NCI-H146 (cell line): ENCODE measurements at places on chromosomes 11 and 22.

DNA sequence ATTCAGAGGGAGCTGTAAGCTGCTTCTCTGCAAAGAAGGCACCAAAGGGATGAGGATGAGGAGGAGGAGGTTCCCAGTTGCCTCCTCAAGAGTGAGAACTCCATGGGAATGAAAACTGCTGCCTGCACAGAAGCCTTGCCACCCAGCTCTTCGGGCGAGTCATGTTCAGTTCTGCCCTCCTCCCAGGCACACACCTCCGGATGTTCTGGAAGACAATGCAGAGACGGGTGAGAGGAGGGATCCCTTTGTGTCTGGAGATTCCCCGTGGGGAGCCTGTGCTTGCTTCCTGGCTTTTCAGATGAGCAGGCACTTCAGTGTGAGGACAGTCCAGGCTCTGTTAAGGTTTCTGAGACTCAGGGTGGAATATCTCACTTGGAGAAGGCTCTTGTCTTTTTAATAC, 295.6 kb downstream of the DDX10 start:
- DNase-seq: peak; percentile 67

DNA sequence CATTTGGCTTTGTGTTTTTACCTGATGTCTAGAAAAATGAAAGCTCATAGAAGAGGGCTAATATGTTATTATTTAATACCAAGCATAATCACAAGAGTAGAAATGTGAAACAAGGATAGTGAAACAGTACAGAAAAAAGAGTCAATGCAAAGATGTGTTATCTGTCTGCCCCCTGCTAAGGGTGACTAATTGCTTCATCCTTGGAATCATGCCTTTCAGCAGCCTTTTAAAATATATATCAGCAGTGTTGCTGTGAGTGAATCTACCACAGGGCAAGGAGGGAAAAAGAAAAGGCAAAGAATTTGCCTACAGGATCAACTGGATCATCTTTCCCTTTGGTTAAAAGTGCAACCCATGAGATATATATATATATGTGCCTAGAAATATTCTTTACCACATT, 867.2 kb upstream of the RAG2 start:
- DNase-seq: no peak

DNA sequence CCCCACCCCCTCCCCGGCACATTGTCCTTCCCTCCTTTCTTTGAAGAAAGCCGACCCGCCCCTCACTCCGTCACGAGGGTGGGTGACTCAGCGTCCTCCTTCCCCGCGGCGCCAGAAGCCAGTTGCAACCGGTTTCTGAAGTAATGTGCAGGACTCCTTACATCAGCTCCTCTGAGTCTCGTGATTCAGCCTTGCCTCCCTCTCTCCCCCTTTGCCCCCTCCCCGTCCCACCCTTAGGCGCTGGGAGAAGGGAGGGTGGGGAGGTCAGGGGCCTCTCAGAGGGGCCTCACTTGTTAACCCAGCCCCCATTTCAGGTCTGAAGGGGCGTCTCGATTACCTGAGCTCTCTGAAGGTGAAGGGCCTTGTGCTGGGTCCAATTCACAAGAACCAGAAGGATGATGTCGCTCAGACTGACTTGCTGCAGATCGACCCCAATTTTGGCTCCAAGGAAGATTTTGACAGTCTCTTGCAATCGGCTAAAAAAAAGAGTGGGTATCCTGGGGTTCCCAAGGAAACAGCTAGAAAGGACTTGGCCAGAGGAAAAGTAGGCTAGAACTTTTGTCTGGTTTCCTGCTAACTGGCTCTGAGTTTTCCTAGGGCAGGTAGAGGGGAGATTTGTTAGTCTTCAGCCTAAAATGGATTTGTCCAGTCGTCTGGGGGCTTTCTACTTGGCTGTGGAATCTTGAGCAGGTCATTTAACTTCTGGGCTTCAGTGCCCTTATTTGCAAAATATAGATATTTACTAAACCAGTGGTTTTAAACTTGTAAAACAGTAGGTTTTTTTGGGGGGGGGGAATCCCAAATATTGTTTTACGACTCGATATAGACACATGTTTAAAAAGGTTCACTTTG, 1.1 kb downstream of the SLC3A2 start:
- peak; percentile 89 for DNase-seq

- DNase-seq: no peak
Observed at GRCh38 chr11:88814076-88814475, 251.7 kb downstream of the GRM5 start.

DNA sequence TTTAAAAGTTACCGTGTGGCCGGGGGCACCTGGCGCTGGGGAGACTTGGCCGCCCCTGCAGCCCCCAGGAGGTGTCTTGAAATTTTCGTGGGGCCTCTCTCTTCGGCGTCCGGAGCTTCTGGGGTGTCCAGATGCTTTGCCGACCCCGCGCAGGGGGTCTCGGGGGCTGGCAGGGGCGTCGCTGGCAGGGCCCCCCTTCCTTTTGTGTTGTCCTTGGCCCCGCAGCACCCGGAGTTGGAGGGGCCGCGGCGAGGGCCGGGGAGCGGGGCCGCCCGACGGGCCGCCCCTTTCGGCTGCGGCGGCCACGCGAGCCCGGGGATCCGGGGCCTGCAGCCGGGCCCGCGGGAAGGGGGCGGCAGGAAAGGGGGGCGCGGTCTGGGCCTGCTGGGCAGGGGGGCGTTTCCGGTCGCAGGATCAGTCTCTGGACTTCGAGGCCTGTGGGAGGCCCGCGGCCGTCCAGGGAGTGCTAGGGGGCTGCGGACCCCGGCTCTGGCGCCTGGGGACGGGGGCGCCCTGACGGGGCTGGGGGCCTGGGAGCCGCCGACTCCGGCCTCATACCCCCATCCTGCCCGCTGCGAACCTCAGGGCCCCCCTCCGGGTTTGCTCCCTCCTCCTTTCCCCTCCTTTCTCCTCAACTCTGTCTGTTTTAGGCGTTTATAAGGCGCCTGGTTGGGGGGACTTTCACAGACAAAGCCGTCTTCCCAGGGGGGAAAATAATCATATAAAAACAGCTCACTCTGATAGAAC, 869 bp downstream of the ZC3H7B start:
- DNase-seq: peak; percentile 21

DNA sequence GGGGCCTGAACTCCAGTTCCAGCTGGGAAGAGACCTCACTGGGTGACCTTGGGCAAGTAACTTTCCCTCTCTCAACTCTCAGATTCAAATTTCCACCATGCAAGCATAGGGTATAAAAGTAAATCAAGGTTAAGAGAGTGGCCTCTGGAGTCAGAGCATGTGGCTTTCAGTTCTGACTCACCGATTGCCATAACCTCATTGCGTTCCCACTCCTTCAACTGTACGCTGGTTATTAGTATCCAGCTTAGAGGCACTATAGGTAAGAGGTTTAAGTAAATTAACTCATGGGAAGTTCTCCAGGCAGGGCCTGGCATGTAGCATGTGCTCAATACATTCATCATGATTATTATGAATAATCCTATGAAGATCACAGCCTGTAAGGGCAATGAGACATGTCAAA, 88.3 kb downstream of the FBXO7 start:
- DNase-seq: no peak

DNA sequence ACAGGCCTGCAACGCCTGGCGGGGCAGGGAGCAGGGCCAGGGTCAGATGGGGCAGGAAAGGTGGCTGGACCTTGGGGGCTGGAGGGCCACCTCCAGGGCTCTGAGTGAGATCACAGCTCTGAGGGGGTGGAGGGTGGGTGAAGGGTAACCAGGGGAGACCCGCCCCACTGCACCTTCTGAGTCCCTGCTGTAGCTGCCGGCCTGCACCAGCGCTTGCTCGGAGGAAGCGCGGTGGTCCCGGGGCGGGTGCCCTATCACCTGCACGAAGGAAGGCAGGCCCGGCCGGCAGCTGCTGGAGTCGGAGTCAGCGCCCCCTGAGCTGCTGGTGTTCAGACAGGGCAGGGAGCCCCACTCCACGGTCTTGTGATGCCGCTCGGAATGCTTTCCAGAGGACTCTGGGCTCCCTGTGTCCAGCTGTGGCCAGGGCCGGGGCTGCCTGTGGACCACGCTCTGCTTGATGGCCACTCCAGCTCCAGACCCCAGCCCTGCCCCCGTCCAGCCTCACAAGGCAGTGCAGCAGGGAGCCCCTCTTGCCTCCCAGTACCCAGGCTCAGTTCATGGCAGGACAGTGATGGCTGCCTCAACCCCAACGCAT, 3.8 kb downstream of the LMNTD2 start:
- no peak for DNase-seq

- no peak for DNase-seq
Observed at GRCh38 chr11:62923601-62924411, 2.6 kb upstream of the CHRM1 start.

DNA sequence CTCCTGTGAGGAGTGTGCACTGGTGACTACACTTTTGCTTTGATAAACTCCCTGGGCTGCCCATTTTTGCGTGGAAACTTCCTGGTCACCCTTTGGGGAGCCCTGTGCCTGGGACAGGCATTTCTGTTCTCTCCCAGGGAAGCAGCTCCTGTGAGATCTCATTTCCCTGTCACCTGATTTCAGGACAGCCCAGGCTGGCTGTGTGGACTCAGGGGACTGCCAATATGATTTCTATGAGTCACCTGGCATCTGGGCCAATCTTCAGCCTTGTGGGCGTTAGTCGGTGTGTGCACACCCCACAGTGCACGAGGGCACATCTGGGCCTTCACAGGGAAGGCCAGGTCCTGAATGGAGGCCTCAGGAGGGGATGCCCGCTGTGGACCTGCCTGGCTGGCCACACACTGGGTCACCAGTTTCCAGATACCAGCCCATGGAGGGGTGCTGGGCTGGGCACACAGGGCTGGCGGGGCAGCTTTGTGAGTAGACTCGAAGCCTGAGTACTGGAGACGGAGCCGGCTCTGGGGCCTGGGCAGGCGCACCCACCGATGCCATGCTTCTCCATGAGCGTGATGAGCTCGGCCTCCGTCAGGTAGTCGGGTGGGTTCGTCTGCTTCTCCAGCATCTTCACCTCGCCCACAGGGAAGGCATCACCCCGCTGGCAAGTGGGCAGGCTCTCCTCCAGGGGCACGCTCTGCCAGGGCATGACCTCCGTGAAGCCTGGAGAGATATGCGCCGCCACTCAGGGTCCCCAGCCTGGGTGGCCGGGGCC, 9.4 kb upstream of the PPM1F start:
- no peak for DNase-seq

DNA sequence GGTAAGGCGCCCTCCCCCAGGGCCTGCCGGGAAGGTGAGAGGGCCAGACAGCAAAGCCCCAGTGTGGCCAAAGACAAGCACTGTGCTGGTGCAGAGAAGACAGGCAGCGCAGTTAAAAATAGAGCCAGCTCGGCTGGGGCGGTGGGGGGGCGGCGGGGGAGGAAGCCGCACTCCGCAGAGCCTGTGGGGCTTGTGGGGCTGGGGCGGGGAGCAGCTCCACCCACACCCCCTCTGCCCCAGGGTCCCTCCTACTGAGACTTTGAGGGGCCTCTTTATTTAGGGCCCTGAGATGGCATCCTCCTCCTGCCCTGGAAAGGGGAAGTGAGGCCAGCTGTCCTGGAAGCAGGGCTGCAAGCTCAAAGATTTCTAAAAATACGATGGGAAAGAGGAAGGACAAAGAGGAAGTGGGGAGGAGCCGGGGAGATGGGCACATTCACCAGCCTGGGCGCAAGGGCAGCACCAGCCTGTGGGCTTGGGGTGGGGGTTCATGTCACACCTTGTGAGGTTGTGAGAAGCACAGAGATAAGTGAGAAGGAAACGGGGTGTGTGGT, 2.6 kb downstream of the CYTH4 start:
- no peak for DNase-seq

- DNase-seq: no peak
Observed at GRCh38 chr11:13970986-13971385, 8.5 kb downstream of the SPON1 start.

DNA sequence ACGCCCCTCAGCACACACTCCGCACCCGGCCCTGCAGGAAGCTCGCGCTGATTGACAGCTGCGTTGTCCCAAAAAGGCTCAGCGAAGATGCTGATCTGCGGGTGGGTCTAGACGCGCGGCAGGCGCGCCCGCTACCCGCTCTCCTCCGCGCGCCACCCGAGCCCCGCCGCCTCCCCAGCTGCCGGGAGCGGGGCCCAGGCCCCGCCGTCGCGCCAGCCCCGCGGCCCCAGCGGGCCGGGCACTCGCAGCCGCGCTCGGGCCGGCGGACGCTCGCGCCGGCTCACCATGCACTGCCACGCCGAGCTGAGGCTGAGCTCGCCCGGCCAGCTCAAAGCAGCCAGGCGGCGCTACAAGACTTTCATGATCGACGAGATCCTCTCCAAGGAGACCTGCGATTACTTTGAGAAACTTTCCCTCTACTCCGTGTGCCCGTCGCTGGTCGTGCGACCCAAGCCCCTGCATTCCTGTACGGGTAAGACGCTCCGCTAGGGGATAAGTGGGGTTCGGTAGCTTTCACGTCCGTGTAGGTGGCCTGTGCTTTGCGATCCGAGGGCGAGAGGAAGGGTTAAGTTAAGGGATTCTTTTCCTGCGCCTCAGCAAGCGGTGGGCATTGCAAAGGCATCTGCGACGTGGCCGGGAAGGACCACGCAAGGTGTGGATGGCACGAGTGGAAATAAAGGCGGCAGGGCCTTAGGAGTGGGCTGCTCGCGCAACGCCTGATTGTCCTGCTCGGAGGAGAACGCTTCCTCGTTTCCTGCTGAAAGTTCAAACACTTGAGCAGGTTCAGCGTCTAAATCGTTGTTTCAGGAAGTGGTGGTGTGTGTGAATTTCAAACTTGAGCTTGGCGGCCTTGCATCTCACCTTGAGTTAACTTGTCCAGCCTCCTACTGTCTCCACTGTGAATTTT, at the start of gene BARX2:
BARX2 (plus strand) TSS at position 98 of the 907 bp plus-strand sequence; CDS start at position 286, 188 bp downstream.
- peak; percentile 21 for DNase-seq

DNA sequence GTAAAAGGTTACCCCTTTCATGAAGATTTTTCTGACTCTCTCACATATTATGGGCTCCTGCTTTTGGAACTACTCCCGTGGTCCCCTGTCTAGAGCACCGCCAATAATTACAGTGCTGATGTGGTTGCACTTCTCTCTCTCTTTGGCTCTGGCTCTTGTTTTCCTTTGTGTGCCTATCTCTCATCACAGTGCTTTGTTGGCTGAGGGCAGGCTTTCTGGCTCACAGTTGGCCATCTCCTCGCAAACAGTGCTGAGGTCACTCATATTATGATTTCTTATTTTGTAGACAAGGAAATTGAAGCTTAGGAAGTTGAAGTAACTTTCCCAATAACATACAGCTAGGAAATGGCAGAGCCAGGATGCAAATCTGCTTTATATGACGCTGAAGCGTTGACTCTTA, 192.5 kb downstream of the DDX10 start:
- DNase-seq: no peak

- no peak for DNase-seq
Observed at GRCh38 chr11:8756201-8756600, 73.6 kb downstream of the RPL27A start.

GRCh38 chr11:9568854-9569587, 4.4 kb upstream of the WEE1 start:
- peak; percentile 43 for DNase-seq
